ENCODE measurements at places on chromosomes 13 and 19. TPM values are rescaled to one million over a fixed set of nuclear protein-coding genes. Genes with fewer than 3 reads are reported as not detected.

DNA sequence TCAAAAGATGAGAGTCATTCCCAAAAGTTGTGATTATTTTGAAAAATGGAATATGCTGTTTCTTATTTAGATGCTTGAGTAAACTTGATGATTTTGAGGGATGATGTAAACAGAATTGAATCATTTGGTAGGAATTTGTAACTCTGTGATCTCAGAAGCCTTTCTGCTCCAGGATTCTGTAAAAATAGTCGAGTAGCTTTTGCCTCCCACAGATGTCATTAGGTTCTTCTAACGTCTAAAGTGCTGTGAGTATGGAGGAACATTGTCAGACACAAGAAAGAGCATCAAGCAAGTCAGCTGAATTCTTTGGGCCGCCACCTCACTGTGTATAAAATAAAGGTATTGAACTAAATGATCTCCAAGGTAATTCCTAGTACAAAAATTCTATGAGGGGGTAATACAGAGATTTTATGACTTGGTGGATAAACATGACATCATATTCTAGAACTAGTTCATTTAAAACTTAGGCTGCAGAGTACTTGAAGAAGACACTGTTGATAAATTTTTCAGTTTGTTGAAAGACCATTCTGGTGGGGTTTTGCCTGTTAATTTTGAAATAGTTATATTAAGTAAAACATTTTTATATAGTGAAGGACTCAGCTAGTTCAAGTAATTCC lies 1.4 kb upstream of the GPR183 start:
- no peak for ATAC-seq

GRCh38 chr19:41930926-41931592 lies 2.8 kb upstream of the ERFL start:
- no peak for ATAC-seq

DNA sequence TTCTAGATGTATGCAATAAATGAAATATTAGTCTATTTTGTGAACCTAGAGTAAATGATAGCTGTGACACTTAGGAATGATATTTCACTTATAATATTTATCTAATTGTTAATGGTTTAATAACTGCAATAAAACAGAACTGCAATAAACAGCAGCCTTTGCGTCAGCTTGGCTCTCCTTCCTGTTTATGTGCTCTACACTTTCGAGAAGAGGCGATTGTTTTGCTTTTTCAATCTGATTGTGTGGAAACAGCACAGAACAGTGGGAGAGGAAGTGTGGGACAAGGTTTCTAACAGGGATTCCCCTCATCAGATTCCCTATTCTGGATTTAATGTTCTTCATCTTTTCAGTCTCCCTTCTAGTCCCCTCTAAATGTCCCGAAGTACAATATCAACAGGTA lies 17.3 kb upstream of the TRPC4 start:
- no peak for ATAC-seq

DNA sequence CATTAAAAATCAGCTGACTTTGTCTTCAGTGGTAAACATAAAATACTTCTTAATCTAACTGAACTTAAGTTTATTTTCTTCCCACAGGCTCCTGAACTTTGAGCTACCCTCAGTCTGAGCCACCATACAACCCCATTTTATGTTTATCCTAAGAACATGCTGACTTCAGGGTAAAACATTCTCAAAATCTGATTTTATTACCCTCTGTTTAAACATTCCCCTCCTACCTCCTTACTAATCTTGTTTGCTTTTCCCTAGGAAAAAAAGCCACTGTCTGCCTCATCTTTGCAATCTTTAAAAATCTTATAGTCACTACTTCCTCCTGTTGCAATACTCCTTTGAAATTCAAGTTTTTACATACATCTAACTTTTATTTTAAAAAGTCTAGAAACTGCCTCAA lies 4.0 kb downstream of the ZNF91 start:
- no peak for ATAC-seq

- no peak for ATAC-seq
Measured at GRCh38 chr13:91017669-91018053, 329.8 kb upstream of the MIR17HG start.

DNA sequence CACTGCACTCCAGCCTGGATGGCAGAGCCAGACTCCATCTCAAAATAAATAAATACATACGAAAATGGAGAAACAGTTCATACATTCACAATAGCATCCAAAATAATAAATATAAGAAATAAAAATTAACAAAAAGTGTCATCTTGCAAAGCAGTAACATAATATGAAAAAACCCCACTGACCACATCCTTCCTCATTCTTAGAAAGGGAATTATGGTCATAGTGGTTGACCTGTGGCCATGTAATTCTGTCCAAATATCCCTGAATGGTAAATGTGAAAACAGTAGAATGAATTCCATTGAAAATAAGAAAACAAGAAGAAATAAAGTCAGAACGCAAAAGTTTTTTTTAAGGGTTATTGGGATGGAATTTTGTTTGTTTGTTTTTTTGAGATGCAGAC lies 7.0 kb upstream of the CDC42EP5 start:
- ATAC-seq: no peak

DNA sequence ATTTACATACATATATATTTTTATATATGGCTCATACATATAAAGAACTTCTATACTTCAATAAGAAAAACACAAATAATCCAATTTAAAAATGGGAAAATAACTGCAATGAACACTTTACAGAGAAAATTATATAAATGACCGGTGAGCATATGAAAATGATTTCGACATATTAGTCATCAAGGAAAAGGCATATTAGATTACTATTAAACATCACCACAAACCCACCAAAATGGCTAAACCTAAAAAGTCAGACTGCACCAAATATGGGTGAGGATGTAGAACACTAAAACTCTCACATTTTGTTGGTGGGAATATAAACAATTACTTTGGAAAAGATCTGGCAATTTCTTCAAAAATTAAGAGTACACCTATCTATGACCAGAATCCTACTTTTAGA lies 316.2 kb downstream of the ENOX1 start:
- ATAC-seq: no peak

GRCh38 chr13:44458313-44458975 lies 84.8 kb downstream of the SERP2 start:
- no peak for ATAC-seq

GRCh38 chr13:26062853-26063444 lies 11.1 kb upstream of the SHISA2 start:
- no peak for ATAC-seq

- ATAC-seq: no peak
Measured at GRCh38 chr19:30593975-30594745, 222.0 kb downstream of the ZNF536 start.

- no peak for ATAC-seq
Measured at GRCh38 chr13:51435002-51435578, 17.7 kb downstream of the INTS6 start.

DNA sequence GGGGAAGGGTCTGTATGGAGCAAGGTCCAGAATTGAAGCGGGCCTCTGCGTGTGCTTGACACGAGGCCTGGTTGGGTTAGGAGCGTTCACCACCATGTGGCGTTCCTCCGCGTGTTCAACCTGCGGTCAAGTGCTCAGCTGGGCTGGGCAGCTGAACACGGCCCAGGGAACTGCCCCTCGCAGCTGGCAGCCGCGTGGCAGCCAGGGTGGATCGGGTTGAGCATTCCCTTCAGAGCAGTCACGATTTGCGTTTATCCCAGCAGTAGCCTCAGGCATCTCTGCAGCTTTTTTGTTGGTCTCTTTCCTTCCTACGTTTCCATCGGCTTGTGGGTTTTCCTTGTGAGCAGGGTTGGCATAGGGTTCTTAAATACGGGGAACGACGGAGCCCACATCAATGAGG lies 28.7 kb upstream of the F2RL3 start:
- no peak for ATAC-seq

GRCh38 chr19:45499196-45500180 lies 1.2 kb downstream of the PPM1N start:
- no peak for ATAC-seq

DNA sequence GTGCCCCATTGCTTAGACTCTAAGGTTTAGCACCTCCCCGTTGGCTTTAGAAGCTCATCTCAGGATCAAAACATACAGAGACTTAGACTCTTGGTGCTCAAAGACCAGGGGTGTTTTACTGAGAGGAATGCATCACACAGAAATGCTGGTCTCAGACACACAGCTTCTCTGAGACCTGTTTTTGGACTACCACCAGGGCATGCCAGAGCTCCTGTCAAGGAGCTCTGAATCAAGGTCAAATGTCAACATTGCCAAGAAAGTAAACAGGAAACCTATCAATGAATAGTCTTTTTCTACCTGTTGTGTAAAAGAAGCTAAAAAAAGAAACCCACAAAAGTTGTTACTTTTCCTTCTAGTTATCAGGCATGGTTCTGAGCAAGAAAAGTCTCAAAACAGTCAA lies 149.2 kb downstream of the COL4A1 start:
- no peak for ATAC-seq

GRCh38 chr13:95530178-95530577 lies 22.3 kb upstream of the CLDN10 start:
- ATAC-seq: no peak

- ATAC-seq: no peak
Measured at GRCh38 chr19:44576843-44577565, 36.4 kb upstream of the IGSF23 start.

DNA sequence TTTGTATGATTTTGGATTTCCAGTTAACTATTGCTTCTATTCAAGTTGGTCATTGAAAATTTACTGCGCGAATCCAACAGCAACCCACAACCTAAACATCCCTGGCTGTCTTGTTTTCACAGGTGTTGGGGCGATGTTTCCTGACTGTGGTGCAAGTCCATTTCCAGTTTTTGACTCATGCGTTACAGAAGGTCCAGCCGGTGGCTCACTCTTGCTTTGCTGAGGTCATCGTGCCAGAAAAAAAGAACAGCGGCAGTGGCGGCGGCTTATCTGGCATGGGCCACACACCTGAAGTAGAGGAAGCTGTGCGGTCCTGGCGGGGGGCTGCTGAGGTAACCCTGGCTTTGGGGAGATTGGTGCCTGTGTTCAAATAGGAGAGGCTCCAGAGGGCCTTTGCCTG lies 45.2 kb upstream of the GPI start:
- ATAC-seq: peak; percentile 39

- no peak for ATAC-seq
Measured at GRCh38 chr13:27296496-27296895, 25.9 kb downstream of the RASL11A start.

- ATAC-seq: no peak
Measured at GRCh38 chr13:61215116-61215515, 200.5 kb downstream of the PCDH20 start.

DNA sequence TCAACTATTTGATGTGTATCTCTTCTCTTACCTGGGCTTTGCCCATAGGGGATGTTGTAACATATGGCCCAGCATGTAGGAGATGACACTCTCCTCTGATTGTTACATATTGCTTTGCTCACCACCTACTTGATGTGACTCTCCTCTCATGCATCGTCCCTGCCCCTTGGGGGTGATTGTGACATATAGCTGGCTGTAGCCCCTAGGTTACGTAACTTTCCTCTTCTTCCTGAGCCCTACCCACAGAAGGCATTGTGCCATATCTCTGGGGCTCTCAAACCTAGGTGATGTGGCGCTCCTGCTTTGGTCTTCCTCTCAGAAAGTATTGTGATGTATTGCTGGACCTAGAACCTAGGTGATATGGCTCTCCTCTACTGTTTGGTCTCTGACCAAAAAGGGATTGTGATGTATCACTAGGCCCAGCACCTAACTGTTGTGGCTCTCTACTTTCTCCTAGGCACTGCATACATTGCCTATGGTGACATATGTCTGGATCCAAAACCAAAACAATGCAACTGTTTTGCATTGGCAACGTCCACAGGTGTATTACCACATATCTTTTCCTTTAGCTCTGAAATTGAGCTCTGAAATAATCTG lies 71.9 kb upstream of the ZNF724 start:
- no peak for ATAC-seq

DNA sequence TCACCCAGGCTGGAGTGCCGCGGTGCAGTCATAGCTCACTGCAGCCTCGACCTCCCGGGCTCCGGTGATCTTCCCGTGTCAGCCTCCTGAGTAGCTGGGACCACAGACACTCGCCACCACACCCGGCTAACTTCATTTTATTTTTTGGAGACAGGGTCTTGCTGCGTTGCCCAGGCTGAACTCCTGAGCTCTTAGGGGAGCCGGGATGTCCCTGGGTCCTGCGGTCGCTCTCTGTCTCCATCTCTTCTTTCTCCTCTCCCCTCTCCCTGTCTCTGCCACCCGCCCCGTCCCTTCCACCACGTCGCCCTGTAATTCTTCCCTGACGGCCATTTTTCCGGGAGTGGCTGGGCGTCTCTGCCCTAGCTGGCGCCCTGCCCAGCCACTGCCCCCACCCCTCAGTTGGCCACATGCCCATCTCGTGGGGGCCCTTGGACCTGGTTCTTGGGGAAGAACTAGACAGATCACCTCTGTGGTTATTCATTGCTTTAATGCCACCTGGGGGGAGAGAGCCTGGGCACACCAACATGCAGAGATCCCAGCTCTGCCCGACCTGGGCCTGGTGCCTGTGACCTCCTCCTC lies 18.9 kb downstream of the ARID3A start:
- ATAC-seq: no peak

GRCh38 chr13:110262508-110263291 lies 44.3 kb downstream of the COL4A1 start:
- peak; percentile 14 for ATAC-seq

DNA sequence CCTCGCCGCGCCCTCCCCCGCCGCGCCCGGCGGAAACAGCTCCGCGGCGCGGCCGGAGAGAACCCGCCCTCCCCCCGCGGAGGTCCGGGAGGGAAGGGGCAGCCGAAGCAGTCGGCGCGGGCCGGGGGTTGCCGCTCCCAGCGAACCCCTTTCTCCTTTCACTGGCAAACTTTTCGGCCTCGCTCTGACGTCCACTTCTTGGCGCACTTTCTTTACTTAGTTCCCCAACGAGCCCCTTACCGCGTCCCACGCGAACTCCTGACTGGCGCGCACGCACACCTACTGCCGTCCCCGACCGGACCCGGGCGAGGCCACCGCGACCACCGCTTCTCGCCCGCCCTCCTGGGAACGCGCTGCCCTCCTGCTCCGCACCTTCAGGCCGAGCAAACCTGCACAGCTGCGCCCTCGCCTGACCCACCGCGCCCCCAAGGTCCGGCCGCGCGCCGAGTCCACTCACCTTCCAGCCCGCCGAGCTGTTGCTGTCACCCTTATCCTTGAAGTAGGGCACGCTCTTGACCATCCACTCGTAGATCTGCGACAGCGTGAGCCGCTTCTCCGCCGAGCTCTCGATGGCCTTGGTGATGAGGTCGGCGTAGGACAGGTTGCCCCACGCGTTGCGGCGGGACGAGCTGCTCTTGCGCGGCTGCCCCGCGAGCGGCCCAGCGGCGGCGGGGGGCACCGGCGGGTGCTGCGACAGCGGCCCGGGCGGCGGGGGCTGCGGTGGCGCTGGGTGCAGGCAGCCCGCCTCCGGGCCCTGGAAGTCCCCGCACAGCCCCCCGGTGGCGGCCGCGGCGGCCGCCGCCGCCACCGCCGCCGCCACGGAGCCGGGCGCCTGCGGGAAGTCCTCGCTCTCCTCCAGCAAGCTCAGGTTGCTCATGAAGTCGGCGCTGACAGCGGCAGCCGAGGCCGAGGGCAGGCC lies 1.1 kb downstream of the FOXO1 start:
- peak; percentile 4 for ATAC-seq

- peak; percentile 70 for ATAC-seq
Measured at GRCh38 chr19:54312436-54313377, at the start of gene LILRA5. Gene LILRA5, minus strand, starts transcription at chr19:54313166. Its CDS starts 147 bp downstream, at chr19:54313019.

Gene HSH2D
- total RNA-seq: 0.94 TPM

Gene PLA2G4C
- 10.7 TPM for total RNA-seq

Gene ZNF776
- total RNA-seq: 13.9 TPM

Gene ZNF543
- 9.5 TPM for total RNA-seq

Gene MTUS2
- total RNA-seq: 14.5 TPM

Gene NTF4
- total RNA-seq: 0.37 TPM

Gene GDF15
- 3.0 TPM for total RNA-seq

Gene FUT2
- 3.4 TPM for total RNA-seq

Gene CCNA1
- 2.2 TPM for total RNA-seq

Gene NANOS3
- total RNA-seq: not detected

Gene CYP4F2
- total RNA-seq: not detected

Gene ZNF723
- not detected for total RNA-seq

Gene CYP2S1
- not detected for total RNA-seq

Gene COL4A1
- total RNA-seq: 618 TPM

Data from gastroesophageal sphincter (tissue), 4 donors.